ENCODE measurements at places on chromosomes 5 and 9.

DNA sequence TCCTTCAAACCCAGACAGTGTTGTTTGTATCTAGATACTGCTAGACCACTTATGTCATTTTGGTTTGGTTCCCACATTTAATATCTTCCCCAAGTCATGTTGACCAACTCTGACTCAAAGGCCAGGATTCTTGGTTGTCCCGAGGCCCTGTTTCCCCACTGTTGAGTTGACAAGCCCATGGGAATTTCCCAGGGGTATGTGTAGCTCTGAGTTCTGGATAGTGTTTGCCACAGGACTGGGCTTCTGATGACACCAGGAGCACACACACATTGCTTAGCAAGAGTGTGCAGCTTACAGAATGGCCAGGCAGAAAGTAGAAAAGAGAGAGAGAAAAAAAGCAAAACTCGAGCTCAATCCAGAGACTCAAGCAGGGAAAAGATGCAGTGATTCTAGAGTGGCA is 214.4 kb downstream of the NXNL2 start:
- DNase-seq = no peak

- DNase-seq = no peak
These were observed 68.6 kb downstream of the RFX3 start for GRCh38 chr9:3457175-3457574.

DNA sequence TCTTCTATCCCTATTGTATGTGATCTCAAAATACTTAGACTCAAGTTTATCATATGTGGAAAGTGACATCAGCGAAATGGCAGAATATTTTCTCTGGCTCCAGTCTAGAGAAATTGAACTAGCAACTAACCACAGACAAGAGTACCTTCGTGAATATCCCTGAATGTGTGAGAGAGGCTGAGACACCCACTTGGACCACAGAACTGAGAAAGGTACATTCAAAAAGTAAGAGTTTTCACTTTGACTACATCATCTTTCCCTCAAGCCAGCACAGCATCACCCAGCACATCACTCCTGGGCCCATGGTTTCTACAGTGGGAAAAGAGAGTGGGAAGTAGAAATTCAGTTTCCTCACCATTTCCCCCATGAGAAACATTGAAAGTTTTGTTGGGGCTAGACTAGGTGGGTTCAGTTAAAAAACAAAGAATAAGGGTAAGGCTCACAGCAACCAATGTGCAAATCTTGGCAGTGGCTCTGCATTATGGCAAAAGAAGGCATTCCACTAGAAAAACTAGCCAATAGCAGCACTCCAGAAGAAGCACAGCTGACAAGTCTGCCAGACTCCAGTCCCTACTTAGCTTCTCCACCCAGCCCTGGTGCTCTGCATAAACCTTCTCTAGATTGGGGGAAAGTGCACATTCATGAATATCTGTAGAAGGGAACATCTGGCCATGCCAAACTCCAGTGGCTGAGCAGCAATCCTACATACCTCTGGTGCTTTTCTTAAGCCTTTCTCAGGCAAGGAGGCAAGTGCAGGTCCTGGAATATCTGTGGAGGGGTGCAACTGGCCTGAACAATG is 225.6 kb upstream of the VLDLR start:
- DNase-seq = no peak

GRCh38 chr5:87185838-87186237 is 81.8 kb upstream of the RASA1 start:
- DNase-seq = no peak

GRCh38 chr5:119458911-119459632 is 6.8 kb downstream of the HSD17B4 start:
- DNase-seq = no peak

DNA sequence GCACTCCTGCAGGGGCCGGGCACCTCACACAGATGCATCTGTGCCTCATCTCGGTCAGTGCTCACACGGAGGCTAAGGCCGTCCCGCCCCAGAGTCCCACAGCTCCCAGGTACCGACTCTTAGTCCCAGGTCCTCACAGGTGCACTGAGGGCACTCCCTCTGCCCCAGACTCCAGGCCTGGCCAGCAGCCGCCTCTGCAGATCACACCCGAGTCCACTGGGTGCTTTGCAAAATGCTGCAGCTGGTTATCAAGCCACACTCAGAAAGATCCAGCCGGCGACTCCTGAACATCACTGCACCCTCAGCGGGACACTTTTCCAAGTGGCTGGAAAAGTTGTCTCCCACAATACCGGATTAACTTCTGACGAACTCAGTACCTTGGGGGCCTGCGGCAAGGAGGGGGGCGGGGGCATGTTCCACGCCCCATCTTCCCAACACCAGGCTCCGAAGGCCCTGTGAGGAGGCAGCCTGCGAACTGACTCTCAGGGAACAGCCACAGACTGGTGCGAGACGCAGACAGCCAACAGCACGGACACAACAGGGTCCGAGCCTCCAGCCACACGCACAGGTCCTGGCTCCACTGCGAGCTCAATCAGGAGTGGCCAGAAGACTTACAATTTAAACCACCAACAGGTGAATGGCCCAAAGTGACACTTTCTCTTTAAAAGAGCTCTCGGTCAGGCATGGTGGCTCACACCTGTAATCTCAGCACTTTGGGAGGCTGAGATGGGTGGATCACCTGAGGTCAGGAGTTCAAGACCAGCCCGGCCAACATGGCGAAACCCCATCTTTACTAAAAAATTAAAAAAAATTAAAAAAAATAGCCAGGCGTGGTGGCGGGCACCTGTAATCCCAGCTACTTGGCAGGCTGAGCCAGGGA is 4.0 kb downstream of the BRD3 start:
- DNase-seq = no peak

DNA sequence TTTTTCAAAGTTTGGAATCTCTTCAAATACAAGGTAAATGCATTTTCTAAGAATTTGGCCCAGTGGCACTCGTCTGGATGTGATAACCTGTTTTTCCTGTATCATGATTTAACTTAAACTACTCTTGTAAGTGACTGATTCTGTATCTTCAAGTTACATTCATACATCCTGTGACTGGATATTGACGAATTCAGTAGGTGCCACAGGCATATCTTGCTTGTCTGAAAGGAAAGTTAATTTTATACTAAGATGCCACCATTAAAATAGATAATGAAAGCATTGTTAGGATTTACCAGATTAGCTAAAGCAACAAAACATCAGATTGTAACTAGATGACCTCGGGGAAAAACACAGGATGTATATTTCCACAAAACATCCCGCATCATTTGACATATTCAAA is 175.3 kb upstream of the ZNF608 start:
- DNase-seq = no peak

DNA sequence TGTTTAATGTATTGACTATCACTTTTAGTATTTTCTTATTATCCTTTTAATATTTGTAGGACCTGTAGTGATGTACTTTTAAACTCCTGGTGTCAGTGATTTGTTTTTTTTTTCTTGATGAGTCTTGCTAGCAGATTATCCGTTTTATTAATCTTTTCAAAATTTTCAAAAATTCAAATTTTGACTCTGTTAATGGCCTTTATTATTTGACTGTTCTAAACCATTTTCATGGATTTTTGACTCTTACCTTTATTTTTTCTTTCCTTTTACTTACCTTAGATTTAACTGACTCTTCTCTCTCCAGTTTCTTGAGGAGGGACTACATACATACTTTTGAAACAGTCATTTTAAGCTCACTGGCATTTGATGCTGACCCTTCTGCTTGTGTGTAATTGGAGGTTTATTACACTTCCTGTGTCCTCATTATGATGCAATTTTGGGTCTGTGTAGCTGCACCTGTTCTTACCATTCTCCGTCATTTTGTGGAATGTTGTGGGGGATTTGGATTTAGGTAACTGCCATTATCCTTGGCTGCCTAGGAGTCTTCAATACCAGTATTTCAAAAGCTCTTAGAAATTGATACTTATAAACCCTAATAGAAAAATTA is 32.0 kb upstream of the EXOC3 start:
- no peak for DNase-seq

GRCh38 chr9:93655621-93656425 is 79.4 kb downstream of the PHF2 start:
- DNase-seq = no peak

GRCh38 chr5:151062405-151063141 is 18.3 kb downstream of the TNIP1 start:
- DNase-seq = no peak

DNA sequence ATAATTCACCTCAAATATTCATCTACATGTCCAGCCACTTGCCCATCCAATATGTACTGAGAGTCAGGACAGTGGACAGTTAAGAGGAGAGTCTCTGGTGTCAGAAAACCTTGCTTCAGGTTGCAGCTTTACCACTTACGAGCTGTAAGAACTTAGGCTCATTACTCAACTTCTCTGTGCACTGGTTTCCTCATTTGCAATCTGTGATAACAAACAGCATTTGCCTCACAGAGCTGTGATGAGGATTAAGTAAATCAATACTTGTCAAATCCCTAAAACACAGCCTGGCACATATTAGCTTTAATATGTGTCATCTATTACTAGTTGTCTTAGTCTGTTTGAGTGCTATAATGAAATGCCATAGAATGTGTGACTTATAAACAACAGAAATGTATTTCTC is 8.6 kb downstream of the GOLGA1 start:
- no peak for DNase-seq

DNA sequence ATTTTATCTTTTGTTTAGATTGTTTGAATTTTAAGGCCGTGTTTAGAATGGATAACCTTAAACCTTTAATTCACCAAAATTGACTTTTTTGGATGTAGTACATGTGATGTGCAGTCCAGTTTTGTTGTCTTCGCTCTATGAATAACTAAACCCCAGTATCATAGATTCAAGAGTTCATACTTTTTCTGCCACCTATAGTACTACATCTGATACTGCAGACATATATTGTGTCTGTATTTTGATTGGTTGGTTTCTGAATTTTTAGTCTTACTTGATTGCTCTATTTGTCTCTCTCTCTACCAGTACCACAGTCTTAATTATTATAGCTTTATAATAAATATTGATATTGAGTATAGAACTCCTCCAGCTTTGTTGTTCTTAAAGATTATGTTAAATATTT is 58.1 kb downstream of the PPIP5K2 start:
- DNase-seq = no peak

DNA sequence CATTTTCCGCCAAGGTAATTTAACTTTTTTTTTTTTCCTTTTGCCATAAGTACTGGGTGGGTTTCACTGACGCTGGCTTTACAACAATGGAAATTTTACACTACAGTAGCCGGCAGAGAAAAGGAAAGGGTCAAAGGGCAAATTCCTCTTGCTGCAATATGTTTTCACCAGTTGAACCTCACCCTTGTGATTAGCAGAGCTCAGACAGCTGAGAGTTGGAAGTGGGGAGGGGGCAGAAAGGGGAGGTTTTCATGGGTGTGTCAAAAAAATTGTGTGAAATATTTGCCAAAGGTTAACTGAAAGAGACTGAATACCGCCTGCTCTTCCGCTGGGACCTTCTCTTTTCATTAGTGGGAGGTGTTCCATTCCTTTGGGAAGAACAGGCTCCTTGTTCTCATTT is 296.9 kb downstream of the ADAMTS6 start:
- DNase-seq = no peak

- no peak for DNase-seq
These were observed 10.0 kb upstream of the RETREG1 start for GRCh38 chr5:16626696-16627264.

DNA sequence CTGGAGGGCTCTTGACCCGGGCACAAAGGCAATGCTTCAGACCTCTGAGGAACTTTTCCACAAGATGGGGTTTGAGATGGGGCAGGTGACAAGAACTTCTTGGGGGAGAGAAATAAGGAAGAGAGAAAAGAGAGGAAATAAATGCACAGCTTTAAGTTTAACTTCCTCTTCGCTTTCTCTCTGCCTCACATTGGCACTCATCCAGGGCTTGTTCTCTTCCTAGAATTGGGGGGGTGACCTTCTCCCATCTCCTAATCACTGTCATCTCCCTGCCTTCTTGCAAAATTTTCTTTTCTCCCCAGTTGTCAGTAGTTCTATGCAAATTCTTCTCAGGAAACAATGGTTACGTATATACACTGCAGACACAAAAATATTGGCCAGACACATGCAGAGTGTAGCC is 19.1 kb upstream of the ADCY2 start:
- DNase-seq = no peak

- DNase-seq = no peak
These were observed 548 bp downstream of the CDC14B start for GRCh38 chr9:96619124-96619465.

- no peak for DNase-seq
These were observed 11.5 kb downstream of the GFPT2 start for GRCh38 chr5:180341595-180341994.

- DNase-seq = no peak
These were observed 136.0 kb downstream of the SCAMP1 start for GRCh38 chr5:78496373-78496772.

GRCh38 chr5:5617024-5617423 is 194.5 kb downstream of the ICE1 start:
- no peak for DNase-seq

- no peak for DNase-seq
These were observed 57.9 kb upstream of the RICTOR start for GRCh38 chr5:39132128-39132447.

DNA sequence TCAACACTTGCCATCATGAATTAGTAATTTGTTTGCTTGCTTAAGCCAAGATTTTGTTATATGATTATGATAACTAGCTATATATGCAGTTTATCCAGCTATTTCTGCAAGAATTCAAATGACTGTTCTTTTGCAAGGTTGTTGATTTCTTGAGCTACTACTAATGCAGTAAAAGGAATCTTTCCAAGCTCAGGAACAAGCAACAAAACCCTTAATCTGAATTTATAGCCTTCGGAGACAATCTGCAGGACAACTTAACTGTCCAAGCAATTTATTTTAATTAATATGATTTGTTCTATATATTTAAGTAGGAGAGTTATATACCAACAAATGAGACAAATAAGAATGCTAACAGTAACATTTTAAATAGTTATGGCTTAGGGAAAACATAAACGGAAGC is 426.8 kb upstream of the POU5F2 start:
- no peak for DNase-seq

- no peak for DNase-seq
These were observed 352.6 kb downstream of the CDH12 start for GRCh38 chr5:22500556-22500955.

GRCh38 chr5:179759581-179760551 is 27.2 kb downstream of the MAML1 start:
- DNase-seq = no peak

DNA sequence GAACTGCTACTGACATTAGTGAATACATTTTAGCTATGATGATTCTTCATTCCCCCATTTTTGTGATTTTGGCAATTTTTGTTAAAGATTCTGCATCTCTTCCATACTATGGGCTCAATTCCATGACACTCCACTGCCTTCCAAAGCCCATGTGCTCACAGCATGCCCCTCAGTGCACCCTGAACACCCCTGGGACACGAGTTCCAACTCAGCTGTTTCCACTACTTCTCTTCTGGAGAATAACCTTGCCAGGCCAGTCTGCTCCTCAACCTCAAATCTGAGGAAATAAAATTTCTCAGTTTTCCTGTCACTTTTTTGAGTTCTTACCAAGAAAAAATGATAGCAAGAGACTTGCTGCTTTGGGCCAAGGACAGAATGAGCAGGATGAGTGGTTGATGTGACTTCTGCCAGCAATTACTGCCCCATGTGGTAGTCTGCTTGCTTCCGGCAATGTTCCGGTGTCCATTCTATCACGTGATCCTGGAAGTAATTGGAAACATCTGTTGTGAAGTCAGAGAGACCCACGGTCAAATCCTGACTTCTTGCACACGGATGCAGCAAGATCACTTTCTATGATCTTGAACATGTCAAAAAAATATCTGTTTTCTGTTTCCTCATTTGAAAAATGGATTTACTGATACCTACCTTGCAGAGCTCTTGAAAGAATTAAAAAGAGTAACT is 58.3 kb downstream of the EGFLAM start:
- no peak for DNase-seq

- no peak for DNase-seq
These were observed 152.4 kb downstream of the BRINP1 start for GRCh38 chr9:119216651-119217331.

Data from cortex of kidney (tissue), 1 donor.